Stimulated activated CD8-positive, alpha-beta memory T cell treated with anti-CD3 and anti-CD28 coated beads, Interleukin-15, amount 100 ng/mL, for 1 hour (primary cell): ENCODE measurements at places on chromosomes 16 and 17.
A peak's percentile ranks its signal among the peaks of the same experiment; 100 is the strongest.

DNA sequence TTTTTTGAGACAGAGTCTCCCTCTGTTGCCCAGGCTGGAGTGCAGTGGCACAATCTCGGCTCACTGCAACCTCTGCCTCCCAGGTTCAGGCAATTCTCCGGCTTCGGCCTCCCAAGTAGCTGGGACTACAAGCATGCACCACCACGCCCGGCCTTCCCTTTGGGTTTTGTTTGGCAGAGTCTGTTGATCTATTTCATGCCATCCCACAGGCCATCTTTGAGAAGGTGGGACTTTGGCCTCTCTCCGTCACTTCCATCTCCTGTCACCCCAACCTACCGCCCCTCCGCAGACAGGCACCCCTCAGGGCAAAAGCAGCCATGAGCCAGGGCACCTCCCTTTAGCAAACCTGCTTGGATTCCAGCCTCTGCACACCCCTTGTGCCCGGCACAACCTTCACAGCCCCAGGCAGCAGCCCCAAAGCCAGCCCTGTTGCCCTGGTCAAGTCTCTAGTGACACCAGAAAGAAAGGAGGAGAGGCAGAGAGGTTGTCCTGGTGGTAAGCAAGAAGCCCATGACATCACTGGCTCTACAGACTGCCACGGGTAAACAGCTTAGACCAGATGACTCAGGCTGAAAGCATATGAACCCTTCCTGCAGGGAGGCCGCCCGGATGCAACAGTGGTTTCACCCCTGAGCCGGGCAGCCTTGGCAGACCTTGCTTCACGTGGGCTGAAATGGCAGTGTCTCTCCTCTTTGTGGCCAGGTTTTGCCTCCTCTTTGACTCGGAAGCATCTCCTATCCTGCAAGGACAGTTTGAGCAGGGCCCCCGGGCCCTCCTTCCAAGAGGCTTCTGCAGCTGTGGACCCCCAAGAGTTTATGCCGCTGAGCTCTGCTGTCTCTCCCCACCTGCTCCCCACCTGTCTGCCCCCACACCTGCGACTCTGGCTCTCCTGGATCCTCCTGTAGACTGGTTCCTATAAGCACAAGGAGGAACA lies 8.1 kb upstream of the TIMP2 start:
- no peak for DNase-seq

GRCh38 chr16:84348386-84348888 lies 19.9 kb upstream of the ATP2C2 start:
- DNase-seq: no peak

- no peak for DNase-seq
Observed at GRCh38 chr17:43330876-43331639, 67.7 kb upstream of the ARL4D start.

DNA sequence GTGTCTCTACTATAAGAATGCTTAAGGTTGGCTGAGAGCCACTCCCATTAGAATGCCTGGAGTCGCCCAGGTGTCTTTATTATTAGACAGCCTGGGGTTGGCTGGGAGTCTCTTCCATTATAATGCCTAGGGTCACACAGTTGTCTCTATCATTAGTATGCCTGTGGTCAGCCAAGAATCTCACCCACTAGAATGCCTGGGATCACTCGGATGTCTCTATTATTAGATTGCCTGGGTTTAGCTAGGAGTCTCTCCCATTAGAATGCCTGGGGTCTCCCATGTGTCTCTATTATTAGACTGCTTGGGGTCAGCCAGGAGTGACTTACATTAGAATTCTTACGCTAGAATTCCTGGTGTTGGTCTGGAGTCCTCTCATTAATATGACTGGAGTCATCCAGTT lies 2255.3 kb downstream of the TP53TG3F start:
- no peak for DNase-seq

- no peak for DNase-seq
Observed at GRCh38 chr16:64910356-64910755, 211.5 kb downstream of the CDH11 start.

- peak; percentile 57 for DNase-seq
Observed at GRCh38 chr16:30382111-30382881, at the start of gene SEPTIN1. SEPTIN1 (minus strand) TSS chr16:30382561; CDS start chr16:30382542, 19 bp downstream.

DNA sequence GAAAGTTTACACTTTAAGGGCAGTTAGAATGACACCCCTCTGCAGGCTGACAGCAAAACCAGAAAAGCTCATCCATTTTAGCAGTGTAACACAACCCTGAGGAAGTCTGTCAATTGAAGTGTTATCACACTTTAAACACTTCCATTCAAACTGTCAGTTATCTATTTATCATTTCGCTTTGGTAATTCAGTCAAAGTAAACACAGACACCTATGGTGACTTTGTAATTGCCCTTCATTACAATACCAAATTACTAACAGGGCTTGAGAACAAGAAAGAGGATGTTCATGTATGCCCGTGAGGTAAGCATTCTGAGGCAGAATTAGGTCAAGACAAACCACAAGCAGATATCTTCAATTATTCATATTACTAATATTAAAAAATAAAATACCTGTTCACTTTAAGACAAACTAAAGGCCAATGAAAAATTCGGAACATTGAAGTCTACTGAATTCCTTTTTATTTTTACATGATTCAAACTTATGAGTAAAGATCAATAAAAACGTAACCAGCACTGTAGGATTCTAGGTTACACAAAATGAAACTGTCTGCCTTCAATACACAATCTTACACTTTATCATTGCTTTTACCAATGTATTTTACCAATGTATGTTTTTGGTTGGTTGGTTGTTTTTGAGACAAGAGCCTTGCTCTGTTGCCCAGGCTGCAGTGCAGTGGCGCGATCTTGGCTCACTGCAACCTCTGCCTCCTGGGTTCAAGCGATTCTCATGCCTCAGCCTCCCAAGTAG lies 57.1 kb downstream of the BRIP1 start:
- DNase-seq: no peak

DNA sequence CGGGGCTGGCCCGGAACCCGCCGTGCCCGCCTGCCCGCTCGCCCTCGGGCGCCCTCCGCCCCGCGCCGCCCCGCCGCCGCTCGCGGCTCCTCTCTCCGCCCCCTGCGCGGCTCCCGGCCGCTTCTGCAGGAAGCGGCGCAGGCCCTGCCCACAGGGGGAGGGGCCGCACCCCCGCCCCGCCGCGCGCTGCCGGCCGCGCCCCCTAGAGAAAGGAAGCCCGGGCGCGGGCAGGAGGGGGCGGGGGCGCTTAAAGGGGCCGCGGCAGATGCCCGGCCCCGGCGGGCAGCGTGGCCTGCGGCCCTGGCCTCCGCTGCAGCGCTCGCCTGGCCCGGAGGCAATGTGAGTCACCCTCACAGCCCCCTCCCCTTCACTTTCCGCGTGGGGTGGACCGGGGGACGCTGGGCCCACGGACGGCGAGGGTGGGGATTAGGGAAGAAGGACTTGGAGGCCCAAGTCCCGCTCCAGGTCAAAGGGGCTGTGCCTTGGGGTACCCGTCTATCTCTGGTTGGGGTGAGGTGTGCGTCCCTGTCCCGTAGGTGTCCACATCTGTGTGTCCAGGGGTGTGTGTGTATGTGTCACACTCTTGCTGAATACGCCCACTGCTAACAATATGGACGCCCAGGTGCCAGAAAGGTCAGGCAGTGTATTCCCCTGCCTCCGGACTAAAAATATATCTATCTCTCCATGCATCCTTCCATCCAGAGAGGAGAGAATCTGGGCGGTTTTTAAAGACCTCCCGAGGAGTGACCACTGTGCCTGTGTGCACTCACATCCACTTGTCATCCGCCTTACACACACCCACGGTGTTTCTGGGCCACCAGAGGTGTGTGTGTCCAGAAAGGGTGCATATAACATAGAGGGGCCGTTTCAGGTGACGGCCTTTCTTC lies at the start of gene GIT1:
Gene GIT1 (minus strand): TSS at position 125 of the 887 bp plus-strand sequence. CDS start 270 bp downstream, outside the sequence.
- DNase-seq: peak; percentile 58

DNA sequence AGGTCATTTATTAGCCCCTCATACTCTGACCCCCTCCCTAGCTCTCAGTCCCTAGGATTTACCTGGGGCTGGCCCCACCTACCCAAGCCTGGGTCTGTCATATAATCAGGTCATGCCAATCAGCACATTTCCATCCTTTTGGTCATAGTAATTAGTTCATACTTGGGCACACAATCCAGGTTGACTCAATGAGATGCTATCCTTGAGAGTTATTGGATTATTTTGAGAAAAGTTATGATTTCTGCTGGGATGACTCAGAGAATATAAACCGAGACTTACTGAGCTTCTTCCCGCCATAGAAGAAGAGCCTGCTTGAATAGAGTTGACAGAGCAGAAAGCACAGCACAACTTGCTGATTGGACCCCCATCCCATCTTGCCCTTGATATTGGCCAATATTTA lies 331.5 kb downstream of the CBLN1 start:
- no peak for DNase-seq

- DNase-seq: no peak
Observed at GRCh38 chr17:17725752-17726457, 44.6 kb downstream of the RAI1 start.

- no peak for DNase-seq
Observed at GRCh38 chr17:29102046-29102445, 59.1 kb downstream of the PIPOX start.

DNA sequence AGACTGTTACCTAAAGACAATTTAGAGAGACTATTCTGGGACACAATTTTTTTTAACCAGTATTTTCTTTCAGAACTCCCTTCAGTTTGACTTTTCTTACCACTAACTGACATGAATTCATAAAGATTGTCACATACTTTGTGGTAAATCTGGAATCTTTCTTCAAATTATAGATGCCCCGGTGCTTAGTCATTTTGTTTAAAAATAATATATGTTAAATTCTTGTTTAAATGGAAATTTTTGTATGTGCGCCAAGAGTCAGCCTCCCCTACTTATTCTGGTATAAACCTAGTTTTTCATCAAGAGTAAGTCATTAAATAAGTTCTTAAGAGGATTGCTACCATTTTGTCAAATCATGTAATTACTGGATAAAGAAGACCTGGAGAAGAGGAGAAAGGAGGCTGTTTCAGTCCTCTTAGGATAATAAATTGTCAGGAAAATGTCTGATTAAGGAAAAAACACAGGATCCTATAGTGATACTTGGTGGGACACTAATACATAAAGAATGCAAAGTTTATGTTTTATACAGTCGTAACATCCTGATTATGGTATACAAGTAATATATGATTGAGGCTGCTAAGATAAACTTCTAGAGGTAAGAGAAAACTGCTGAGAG lies 424.4 kb downstream of the PMP22 start:
- DNase-seq: no peak

GRCh38 chr16:89322321-89323119 lies 105.0 kb downstream of the ZNF778 start:
- DNase-seq: no peak

DNA sequence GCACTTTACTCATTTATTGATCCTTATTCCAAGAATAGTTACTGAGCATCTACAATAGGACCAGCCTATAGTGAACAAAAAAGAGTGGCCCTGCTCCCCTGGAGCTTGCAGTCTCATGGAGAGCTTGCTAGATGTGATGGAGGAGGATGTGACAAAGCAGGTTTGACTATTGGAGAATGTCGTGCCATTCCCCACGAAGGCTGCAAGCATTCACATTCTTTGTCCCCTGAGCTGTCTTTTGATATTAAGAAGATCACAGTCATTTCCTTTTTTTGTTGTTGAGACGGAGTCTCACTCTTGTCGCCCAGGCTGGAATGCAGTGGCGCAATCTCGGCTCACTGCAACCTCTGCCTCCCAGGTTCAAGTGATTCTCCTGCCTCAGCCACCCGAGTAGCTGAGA lies 115.0 kb upstream of the ADAMTS18 start:
- no peak for DNase-seq

- no peak for DNase-seq
Observed at GRCh38 chr16:20611350-20611902, 35.3 kb upstream of the ACSM2B start.

GRCh38 chr17:43587647-43588046 lies 41.5 kb upstream of the ETV4 start:
- no peak for DNase-seq

DNA sequence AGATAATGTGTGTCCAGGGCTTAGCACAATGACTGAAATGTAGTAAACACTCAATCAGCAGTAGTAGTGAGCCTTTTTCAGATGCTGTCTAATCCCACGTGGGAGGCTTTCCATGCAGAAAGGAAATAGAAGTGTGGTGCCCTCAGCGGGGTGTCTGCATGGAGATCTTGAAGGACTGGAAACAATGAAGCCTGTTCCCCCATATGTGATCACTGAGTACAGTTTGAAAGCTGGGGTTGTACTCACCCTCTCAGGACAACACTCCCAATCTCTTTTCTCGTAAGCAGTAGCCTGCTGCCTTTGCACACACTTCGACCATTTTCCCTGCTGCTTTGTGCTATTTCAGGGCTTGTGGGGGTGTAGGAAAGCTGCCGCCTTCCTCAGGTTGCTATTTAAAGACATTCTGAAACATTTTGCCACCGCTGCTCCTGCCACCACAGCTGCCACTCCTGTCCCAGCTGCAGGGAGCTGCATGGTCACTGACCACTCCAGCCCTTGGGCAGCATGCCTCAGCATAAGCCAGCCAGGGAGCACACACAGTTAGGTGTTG lies 40.6 kb upstream of the HAS3 start:
- no peak for DNase-seq

DNA sequence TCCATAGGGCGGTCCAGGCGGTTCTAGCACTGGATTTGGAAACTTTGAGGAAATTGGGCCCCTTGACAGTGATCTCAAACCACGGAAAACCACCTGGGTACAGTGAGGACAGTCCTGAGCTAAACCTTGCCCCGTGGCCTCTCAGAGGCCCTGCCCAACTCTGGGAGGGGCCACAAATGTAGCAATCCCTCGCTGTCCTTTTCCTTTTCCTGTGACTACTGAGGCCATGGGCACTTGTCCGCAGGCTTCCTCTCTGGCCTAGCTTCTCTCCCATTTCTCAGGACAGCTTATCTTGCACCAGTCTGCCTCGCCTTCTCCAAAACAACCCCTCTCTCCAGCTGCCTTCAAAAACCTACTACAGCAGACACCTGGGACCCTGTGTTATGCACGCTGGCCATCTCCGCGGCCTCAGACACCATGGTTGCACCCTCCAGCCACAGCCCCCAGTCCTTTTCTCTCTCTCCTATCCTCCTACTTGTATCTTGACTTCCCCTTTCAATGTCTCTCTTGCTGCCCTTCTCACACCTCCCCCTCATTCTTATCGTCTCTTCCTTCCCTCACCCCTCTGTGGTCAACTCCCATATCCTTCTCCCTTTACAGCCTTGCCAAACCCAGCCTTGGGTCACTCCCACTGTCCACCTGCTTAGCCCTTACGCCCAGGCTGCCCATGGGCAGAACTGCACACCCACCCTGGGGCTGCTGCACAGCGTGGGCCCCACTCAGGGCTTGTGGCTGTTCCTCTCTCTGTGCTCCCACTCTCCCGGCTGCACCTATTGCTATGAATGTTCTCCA lies 7.6 kb downstream of the SCPEP1 start:
- no peak for DNase-seq
